ENCODE measurements at places on chromosomes 4 and X.

- DNase-seq = no peak
These were observed at the start of gene SCRG1 for GRCh38 chr4:173398779-173399415. Gene SCRG1, minus strand, starts transcription at chr4:173399116. Its CDS starts 7,702 bp downstream, at chr4:173391414.

DNA sequence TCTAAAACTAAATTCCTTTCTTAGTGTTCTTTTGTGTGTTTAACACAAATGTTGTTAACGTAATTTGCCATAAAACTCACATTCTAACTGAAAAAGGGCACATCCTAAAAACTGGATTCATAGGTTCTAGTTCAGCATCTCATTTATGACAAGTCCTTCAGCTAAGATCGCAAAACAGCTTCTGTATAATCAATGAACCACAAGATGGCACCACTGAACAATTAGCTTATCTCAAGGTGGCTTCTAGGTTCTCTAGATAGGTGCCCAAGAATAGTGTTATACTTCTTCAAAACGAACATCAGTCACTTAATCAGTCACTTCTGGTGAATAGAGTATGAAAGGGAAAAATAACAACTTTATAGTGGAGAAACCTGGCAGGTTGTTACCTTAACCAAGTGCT, 54.3 kb downstream of the NRK start:
- DNase-seq = no peak

GRCh38 chr4:8542776-8543525, 37.2 kb upstream of the GPR78 start:
- no peak for DNase-seq

DNA sequence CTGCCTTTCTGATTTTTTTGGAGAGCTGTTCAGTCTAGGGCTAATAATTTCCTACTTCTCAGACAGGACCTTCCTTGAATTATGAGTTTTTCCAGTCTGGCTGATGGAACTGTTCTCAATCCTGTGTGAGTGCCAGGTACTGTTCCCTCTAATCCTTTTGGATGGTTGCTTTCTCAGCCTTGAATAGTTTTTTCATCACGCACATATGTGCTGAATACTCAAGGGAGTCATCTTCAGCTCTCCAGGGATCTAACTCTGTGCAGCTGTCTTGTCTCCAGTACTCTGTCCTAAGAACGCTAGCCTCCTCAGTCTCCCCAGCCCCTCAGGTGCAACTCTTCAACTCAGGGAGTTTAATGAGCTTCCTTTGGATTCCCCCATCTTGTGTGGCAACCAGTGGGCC, 93.2 kb downstream of the GASK1B start:
- no peak for DNase-seq

GRCh38 chr4:182179751-182180150, 63.5 kb upstream of the TENM3 start:
- no peak for DNase-seq

DNA sequence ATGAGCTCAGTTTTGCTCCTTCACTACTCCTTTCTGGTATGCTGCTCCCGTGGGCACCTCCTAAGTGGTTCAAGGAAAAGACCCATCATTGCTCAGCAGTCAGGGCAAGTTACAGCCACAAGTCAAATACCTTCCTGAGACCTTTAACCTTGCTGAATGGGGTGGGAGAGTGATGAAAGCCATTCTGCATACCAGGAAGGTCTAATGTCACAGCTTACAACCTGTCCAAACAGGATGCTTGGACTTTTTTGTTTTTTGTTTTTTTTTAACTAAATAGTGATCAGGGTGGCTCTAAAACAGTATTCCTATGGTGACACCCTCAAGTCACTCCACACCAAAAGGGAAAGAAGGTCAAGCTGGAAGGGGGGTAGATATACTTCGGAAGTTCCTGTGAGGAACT, 93.1 kb downstream of the GPC3 start:
- DNase-seq = no peak

DNA sequence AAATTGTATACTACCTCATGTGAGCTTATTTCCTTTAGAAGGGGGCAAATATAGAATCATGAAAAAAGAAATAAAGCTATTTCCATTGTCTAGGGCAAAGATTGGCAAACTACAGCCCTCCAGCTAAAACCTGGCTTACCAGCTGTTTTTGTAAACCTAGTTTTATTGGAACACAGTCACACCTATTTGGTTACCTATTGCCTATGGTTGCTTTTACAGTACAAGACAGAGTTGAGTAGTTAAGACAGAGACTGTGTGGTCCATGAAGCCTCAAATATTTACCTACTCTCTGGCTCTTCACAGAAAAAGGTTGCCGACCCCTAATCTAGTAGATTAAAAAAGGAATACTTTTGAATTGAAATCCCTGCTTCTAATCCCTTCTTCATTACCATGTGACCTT, 88.8 kb upstream of the ENPP6 start:
- no peak for DNase-seq

GRCh38 chr4:180009316-180009715, 2233.9 kb upstream of the TENM3 start:
- DNase-seq = no peak

- no peak for DNase-seq
These were observed 49.3 kb downstream of the ADGRA3 start for GRCh38 chr4:22466581-22466980.

- DNase-seq = no peak
These were observed 14.2 kb downstream of the RNF175 start for GRCh38 chr4:153745651-153746050.

DNA sequence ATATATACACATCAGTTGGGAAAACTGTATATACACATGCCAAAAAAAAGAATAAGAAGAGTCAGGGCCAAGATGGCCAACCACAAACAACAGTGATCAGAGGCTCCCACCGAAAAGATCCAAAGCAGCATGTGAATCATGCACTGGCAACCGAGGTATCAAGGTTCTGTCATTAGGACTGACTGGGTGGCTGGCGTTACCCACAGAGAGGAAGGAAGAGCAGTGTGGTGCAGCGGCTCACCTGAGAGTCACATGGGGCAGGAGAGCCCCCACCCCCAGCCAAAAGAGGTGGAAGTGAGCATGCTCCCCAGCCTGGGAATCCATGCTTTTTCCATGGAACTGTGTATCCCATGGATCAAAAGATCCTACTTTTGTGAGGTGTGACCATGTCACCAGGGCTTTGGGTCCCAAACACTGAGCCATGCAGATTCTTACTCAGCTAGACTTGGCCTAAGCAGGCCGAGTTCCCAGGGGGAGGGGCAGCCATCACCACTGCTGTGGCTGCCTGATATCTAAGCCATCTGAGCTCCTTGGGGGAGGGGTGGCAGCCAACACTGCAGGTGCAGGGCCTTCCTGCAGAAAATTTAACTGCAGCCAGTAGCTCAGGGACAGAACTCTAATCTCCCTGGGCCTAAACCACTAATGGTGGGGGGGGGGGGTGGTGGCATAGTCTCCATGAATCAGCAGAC, 52.8 kb downstream of the P2RY10 start:
- no peak for DNase-seq

- DNase-seq = no peak
These were observed 71.4 kb upstream of the ADGRL3 start for GRCh38 chr4:61128682-61129081.

GRCh38 chr4:8607603-8608481, 15.3 kb downstream of the CPZ start:
- DNase-seq = peak; percentile 14

GRCh38 chr4:89658701-89659024, 178.3 kb downstream of the SNCA start:
- DNase-seq = no peak

DNA sequence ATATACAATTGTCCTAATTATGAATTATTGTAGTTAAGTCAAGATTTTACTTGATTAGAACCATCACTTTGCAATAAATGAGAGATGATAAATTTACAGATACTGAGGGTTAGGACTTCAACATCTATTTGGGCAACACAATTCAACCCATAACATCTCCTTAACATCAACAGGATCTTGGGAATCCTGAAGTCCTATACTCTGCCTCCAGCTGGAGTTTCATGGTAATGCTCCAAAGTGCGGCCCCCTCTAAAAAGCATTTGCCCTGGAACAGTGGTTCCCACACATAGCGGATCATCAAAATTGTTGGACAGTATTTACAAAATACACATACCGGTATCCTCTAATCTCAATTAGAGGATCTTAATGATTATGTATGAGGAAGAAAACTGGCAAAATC, 618.6 kb downstream of the CENPC start:
- DNase-seq = no peak

GRCh38 chr4:76857074-76857409, 40.9 kb downstream of the SOWAHB start:
- no peak for DNase-seq

- no peak for DNase-seq
These were observed 2.2 kb downstream of the RP2 start for GRCh38 chrX:46838974-46839480.

DNA sequence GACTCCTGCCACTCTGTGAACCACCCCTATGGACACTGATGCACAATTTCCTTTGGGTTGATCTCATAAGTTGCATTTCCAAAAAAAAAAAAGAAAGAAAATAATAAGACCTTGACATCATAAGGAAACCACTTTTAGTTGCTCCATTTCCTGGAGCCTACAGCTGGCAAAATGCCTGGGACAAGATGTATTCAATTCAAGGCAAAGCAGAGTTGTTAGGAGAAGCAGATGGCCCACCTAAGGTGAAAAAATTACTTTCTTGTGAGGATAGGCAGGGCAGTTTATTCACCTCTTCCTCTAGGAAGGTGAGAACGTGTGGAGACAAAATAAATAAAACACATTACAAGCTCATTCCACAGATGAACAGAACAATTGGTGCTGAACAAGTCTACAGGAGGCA, 14.1 kb upstream of the SCRG1 start:
- no peak for DNase-seq

- DNase-seq = no peak
These were observed 25.7 kb upstream of the SHROOM4 start for GRCh38 chrX:50839730-50840129.

DNA sequence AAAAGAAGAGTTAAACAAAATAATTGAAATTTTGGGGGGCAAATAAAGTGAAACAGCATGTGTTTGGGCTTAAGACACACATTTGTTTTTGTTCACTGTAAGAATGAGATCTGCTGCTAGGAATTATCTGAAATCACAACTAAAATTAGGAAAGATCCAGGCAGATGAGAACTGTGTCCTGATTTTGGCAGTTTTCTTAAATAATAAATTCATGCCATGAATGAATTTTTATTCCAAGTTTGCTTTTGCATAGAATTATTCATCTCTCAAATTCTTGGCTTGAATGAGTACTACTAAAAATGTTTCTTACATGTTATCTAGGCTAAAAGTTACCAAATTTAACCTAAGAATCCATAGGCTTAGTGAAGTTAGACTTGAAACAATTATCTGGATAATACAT, 321.7 kb downstream of the ANK2 start:
- no peak for DNase-seq

Measured in stimulated activated CD8-positive, alpha-beta memory T cell treated with anti-CD3 and anti-CD28 coated beads, Interleukin-7, amount 100 ng/mL, for 1 hour (primary cell).